Kidney capillary endothelial cell (primary cell): ENCODE measurements at places on chromosomes 12 and 14.
A peak's percentile ranks its signal among the peaks of the same experiment; 100 is the strongest.

- no peak for DNase-seq
Measured at GRCh38 chr14:64081174-64081746, 212.9 kb downstream of the ESR2 start.

GRCh38 chr12:38291160-38291559, 25.4 kb upstream of the ALG10B start:
- no peak for DNase-seq

DNA sequence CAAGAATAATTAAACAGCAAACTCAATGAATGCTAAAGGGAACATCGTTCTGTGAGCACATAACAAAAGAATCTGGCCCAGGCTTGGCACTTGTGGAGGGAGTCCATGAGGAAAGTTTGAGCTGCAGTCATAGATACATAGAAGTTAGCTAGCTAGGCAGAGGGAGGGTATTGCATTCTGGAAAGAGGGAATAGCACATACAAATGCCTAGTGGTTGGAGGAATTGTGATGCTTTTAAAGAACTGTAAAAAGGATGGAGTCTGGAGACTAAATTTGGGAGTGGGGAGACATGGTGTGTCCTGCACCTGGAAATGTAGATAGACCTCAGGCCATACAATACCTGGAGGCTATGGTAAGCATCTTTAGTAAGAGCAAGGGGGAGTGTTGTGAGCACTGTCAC, 24.0 kb downstream of the SLC35E3 start:
- no peak for DNase-seq

DNA sequence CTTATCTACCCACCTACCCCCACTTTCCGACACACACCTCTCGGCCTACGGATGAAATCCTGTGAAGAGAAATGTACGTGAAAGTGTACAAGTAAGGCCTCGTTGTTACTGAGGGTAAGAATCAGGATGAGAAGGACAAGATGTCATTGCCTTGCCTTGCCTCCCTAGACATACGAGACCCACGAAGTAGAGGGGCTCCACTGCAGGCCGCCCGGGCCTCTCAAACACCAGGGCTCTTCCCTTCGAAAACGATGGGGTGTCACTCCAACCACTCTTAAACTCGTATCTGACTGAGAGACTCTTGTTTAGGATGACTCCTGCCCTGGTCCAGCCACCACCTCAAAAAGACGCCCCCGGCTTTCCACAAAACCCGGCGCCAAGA, 498 bp downstream of the RACGAP1 start:
- peak; percentile 16 for DNase-seq

DNA sequence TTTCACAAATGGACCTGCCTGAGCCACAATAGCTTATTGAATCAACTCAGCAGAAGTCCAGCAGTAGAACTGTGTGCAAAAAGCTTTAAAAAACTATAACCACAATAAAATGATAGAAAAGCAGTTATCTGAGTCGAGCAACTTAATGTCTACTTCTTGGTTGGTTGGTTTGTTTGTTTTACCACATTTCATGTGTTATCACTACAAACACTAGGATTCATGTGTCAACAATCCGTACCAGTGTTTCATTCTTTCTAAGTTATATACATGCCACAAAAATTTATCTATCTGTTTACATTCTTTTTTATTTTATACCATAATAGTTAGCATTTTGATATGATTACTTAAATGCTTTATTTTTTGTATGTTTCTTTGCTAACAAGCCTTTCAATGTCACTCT, 339.0 kb downstream of the KCNH5 start:
- no peak for DNase-seq

- DNase-seq = no peak
Measured at GRCh38 chr12:50964432-50964831, 12.1 kb downstream of the HIGD1C start.

DNA sequence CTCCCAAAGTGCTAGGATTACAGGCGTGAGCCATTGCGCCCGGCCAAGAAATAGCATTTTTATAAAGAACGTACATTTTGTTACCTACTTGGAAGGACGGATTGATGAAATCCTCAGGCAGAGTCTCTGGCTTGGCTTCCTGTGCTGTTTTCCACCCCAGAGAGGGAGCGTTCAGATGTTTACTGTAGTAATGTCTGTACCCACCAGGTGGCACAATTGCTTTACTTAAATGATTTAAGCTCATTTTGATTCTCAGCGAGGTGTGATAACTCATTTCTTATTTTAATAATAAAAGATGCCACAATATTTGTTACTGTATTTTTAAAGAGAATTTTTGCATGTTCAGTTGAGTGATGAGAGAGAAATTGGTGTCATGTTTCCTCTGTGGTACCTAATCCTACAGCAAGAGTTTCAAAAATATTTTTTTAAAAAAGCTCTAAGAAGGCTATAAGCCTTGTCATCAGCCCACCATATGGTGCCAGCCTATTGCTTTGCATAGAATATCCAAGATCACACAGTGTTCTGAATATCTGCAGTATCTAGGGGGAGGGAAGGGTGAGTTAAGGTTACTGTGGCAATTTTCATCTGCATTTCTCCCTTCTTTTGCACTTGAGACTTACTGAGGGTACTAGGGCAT, 82.6 kb upstream of the TRAF3 start:
- peak; percentile 71 for DNase-seq
